Right lobe of liver (tissue), 6 donors: ENCODE measurements at places on chromosomes 7 and 10. TPM values are rescaled to one million over a fixed set of nuclear protein-coding genes. Genes with fewer than 3 reads are reported as not detected.

Gene PRKAR2B
- total RNA-seq, result 2.0 TPM

DNA sequence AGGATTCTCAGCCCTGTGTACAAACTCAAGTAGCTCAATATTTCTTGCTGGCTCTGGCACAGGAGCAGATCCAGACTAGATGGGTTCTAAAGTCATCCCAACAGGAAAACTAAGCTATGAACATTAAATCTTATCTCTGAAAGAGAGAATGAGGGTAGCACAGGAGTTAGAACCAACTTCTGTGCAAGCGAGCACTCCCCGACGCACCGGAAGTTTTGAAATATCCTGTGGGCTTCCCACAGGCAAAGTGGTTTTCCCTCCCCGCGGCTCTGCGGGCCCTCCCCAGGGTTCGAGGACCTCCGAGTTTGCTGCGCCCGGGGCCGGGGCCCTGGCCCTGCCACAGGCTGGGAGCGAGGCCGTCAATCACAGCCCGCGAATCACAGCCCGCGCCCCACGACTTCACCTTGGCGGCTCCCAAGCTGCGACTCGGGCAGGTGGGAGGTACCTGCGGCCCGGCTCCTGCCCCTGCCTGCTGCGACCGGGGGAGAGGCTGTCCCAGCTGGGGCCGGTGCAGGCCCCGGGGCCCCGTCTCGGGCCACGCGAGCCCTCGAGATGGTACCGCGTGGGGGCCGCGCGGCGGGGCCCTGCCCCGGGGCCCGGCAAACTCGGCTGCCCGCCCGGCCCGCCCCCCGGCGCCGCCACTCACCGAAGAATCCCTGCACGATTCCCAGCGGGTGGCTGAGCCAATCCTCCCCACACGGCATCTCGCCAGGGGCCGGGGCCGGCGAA lies 598 bp downstream of the MCMBP start:
- H3K4me1 ChIP-seq, result no peaks in the 10 kb centered on the region
- peak overlapping the region; percentile 96 for H3K4me3 ChIP-seq
- DNase-seq, result peak; percentile 83
- H3K27me3 ChIP-seq, result no peaks in the 10 kb centered on the region

DNA sequence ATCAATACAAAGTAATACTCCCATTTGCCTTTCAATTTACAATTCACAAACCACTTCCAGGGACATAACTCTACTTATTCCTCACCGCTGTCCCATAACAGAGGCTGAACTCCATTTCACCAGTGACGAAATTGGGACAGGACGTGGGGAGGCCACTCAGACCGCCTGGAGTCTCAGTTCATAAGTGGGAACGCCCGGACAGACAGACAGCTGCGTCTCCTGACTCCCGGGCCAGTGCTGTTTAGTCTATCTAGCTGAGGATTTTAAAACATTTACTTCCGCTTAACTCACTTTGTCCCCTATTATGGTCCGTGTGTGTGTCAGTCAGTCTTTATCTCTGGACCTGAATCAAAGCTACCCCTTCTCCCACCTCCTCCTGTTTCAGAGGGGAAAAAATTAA lies 67.4 kb upstream of the ZNF438 start:
- no peak for DNase-seq
- H3K27me3 ChIP-seq, result no peaks in the 10 kb centered on the region
- H3K4me3 ChIP-seq, result no peak overlapping the region
- H3K4me1 ChIP-seq, result no peaks in the 10 kb centered on the region
- H3K36me3 ChIP-seq, result no peaks in the 10 kb centered on the region

- DNase-seq, result no peak
- H3K4me1 ChIP-seq, result no peaks in the 10 kb centered on the region
- H3K27ac ChIP-seq, result peak overlapping the region; percentile 78
- no peaks in the 10 kb centered on the region for H3K27me3 ChIP-seq
- no peaks in the 10 kb centered on the region for H3K36me3 ChIP-seq
Measured at GRCh38 chr7:816751-817671, 15.3 kb upstream of the SUN1 start.

DNA sequence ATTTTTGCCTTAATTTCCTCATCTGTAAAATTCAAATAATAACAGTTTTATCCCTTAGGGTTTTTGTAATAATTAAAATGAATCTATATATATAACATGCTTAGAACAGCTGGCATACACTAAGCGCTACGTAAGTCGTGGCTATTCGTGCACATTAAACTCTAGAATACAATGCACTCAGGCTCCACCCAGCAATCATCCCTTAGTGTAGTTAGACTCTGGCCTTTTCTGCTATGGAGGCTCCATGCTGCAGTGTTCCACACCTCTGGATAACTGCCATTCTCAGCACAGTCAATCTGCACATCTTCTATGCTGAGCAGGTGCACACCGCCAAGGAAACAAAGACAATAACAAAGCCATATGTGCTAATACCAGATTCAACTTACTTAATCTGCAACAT lies 92.9 kb downstream of the IPMK start:
- no peaks in the 10 kb centered on the region for H3K4me1 ChIP-seq
- DNase-seq, result no peak
- no peaks in the 10 kb centered on the region for H3K27me3 ChIP-seq

- no peaks in the 10 kb centered on the region for H3K27me3 ChIP-seq
- no peak for DNase-seq
- H3K4me1 ChIP-seq, result no peaks in the 10 kb centered on the region
- H3K4me3 ChIP-seq, result no peak overlapping the region
- no peaks in the 10 kb centered on the region for H3K36me3 ChIP-seq
Measured at GRCh38 chr7:31058122-31058521, 6.0 kb downstream of the ADCYAP1R1 start.
